ENCODE measurements at places on chromosomes 1 and 21.
A peak's percentile ranks its signal among the peaks of the same experiment; 100 is the strongest.

- peak; percentile 76 for DNase-seq
- no peaks in the 10 kb centered on the region for H3K27me3 ChIP-seq
- H3K4me1 ChIP-seq: peaks cover 31% of the 10 kb centered on the region
- H3K27ac ChIP-seq: no peak overlapping the region
- H3K36me3 ChIP-seq: no peaks in the 10 kb centered on the region
- H3K4me3 ChIP-seq: no peak overlapping the region
These were observed 45.3 kb downstream of the HSF2BP start for GRCh38 chr21:43613755-43614638.

GRCh38 chr1:175978476-175978875, 228.6 kb downstream of the COP1 start:
- H3K27me3 ChIP-seq: no peaks in the 10 kb centered on the region
- no peak overlapping the region for H3K27ac ChIP-seq
- peaks cover 8% of the 10 kb centered on the region for H3K36me3 ChIP-seq
- DNase-seq: peak; percentile 48
- H3K4me3 ChIP-seq: no peak overlapping the region
- H3K4me1 ChIP-seq: no peaks in the 10 kb centered on the region

DNA sequence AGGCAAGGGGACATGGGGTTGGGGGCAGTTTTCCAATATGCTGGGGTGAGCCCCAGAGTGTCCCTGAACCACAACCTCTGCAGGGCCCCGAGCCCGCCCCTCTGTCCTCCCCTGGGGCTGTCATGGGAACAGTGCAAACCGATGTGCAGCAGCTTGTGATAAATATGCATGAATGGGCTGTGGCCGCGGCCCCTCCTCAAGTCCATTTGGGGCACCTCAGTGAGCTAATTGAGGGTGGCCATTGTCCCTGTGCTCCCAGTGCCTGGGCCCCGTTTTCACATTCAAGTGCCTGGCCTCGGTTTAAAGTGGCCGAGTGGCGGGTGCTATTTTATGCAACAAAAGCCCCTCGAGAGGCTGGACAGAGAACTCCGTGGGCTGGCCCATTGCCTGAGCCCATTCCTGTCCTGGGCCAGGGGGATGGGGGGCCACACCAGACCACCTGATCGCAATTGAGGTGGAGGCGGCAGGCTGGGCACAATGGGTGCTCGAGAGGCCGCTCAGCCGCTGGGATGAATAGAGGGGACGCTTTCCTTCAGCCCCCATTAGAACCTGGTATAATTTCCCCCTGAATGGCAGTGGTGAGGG, 193.7 kb downstream of the FOXD2 start:
- no peak for DNase-seq
- H3K27me3 ChIP-seq: peaks cover 15% of the 10 kb centered on the region
- H3K27ac ChIP-seq: no peak overlapping the region
- no peaks in the 10 kb centered on the region for H3K4me1 ChIP-seq

GRCh38 chr21:35316933-35317332, 267.8 kb upstream of the RUNX1 start:
- no peak overlapping the region for H3K4me3 ChIP-seq
- H3K36me3 ChIP-seq: no peaks in the 10 kb centered on the region
- no peak overlapping the region for H3K27ac ChIP-seq
- DNase-seq: no peak
- H3K4me1 ChIP-seq: no peaks in the 10 kb centered on the region

- peak; percentile 42 for DNase-seq
- no peaks in the 10 kb centered on the region for H3K27me3 ChIP-seq
- no peak overlapping the region for H3K4me3 ChIP-seq
- no peaks in the 10 kb centered on the region for H3K4me1 ChIP-seq
- H3K36me3 ChIP-seq: no peaks in the 10 kb centered on the region
These were observed 25.8 kb downstream of the CDC7 start for GRCh38 chr1:91526496-91526895.

DNA sequence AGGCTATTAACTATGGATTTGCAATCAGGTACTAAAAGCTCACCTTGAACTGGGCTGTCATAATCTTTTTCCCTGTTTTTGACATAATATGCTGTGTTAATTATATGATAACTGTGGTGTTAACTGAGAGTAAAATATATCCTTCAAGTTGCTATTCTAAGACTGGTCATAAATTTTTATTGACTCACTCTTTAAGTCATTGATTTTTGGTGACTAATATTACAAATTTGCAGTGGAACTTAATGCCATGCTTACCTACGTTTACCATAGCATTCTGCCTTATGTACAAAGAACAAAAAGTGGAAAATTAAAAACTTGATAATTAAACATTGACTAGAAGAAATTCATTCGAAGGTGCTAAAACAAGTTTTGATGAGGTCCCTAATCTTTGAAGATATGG, 872.4 kb downstream of the BRINP3 start:
- DNase-seq: no peak
- no peak overlapping the region for H3K27ac ChIP-seq
- no peaks in the 10 kb centered on the region for H3K36me3 ChIP-seq
- no peaks in the 10 kb centered on the region for H3K4me1 ChIP-seq
- H3K27me3 ChIP-seq: no peaks in the 10 kb centered on the region

DNA sequence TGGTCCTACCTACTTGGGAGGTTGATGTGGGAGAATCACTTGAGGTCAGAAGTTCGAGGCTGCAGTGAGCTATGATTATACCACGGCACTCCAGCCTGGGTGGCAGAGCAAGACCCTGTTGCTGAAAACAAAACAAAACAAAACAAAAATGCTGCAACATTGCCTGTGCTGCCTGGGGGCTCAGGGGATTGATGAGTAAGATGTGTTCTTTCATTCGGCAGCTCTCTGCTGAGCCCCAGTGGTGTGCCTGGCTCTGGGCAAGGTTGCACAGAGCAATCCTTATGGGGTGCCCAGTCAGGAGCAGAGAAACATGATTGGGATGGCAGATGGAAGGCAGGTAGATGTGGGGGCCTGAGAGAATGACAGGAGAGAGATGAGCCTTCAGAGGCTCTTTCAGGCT, 28.6 kb upstream of the KDM4A start:
- H3K27me3 ChIP-seq: no peaks in the 10 kb centered on the region
- no peak overlapping the region for H3K4me3 ChIP-seq
- H3K36me3 ChIP-seq: peaks cover 37% of the 10 kb centered on the region
- DNase-seq: no peak
- no peak overlapping the region for H3K27ac ChIP-seq
